Stimulated activated CD4-positive, alpha-beta T cell treated with anti-CD3 and anti-CD28 coated beads, Interleukin-12 subunit alpha, Interleukin-12 subunit beta, amount 100 ng/mL, for 48 hours (primary cell): ENCODE measurements at places on chromosomes 4 and X.

- no peak for DNase-seq
Observed at GRCh38 chr4:16155528-16156169, 70.6 kb downstream of the TAPT1 start.

- no peak for DNase-seq
Observed at GRCh38 chrX:39603230-39603629, 494.5 kb downstream of the BCOR start.

DNA sequence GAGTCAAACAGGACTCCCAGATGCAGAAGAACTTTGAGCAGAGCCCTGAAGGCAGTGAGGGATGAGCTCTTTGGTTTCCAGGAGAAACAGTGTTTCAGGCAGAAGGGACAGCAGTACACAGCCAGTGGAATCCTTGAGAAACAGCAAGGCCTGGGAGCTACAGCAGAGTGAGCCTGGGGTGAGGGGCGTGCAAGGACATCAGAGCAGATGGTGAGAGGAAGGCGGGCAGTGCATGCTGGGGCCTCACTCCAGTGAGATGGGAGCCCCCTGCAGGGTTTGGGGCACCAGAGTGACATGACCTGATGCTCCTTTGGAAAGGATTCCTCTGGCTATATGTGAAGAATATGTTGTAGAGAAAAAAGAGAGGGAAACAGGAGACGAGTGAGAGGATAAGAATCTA lies 98.1 kb upstream of the EGFL6 start:
- DNase-seq = no peak

DNA sequence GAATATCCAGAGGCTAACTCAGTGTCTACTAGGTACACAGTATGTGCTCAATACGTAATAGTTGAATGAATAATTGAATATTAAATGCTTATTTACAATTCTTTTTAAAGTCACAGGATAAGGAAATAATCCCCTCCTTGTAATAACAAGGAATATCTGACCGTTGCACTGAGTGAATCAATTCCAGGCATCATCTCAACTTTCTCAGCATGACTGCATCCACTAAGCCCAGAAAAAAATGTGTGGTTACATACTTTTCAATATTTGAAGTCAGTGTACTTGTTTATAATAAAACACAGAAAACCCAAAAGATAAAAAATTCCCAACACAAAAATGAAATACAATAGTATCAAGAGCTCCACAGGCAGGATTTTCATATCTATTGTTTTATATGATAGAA lies 105.4 kb downstream of the TMEM144 start:
- no peak for DNase-seq

DNA sequence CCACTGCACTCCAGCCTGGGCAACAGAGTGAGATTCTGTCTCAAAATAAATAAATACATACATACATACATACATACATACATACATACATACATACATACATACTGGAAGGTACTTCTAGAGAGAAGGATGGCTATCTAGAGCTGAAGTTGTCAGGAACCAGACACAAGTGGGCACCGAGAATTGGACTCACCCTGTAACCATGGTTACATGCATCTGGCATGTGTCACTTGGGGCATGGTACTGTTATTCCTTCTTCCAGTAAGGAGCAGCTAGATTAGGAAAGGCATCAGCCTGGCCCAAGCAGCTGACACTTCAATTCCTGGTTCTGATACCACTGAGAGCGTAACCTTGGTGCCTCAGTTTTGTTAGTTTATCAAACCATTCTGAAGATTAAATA lies 127.1 kb downstream of the SH3KBP1 start:
- DNase-seq = no peak

DNA sequence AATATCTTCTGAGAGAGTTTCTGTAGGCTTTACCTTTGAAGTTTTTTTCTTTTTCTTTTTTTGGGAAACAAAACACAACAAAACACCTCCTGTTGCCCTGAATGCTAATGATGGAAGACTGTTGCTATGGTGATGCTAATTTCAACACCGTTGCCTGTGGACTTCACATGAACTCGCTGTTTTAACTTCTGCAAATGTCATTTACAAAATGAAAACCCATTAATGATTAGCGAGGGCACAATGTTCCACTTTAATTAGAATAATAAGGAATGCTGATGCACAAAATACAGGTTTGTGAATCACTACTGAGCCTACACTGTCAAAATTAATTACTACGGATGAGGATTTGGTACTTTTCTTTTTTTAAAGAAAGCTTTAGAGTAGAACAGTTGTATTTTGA lies 227.1 kb upstream of the FTHL17 start:
- DNase-seq = no peak

DNA sequence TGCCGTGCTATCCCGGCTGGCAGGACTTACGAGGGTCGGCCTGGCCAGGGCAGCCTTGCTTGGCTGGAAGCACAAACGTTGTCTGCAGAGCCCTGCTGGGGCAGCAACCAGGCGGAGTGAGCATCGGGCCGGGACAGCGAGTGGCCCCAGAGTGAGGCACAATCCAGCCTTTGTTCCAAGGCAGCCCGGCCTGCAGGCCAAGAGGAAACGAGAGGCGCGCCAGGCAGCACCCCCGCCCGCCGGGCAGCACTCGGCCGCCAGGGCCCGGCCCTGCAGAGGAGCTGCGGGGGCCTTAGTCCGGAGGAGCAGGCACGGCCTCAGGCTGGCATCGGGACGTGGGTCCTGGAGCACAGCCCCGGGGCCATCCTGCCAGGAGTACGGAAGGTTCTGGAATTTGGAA lies 24.1 kb downstream of the FGFRL1 start:
- DNase-seq = no peak

DNA sequence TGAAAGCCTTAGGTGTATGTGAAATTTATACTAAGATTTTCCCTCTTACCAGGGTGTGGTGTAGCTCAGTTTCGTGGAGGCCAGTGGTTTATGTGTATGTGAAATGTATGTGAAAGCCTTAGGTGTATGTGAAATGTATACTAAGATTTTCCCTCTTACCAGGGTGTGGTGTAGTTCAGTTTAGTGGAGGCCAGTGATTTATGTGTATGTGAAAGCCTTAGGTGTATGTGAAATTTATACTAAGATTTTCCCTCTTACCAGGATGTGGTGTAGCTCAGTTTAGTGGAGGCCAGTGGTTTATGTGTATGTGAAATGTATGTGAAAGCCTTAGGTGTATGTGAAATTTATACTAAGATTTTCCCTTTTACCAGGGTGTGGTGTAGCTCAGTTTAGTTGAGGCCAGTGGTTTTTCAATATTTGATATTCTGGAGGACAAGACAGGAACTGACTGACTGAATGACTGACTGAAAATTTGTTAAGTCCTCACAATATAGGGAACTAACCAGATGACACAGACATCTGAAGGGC lies 143.7 kb downstream of the NEXMIF start:
- DNase-seq = no peak

DNA sequence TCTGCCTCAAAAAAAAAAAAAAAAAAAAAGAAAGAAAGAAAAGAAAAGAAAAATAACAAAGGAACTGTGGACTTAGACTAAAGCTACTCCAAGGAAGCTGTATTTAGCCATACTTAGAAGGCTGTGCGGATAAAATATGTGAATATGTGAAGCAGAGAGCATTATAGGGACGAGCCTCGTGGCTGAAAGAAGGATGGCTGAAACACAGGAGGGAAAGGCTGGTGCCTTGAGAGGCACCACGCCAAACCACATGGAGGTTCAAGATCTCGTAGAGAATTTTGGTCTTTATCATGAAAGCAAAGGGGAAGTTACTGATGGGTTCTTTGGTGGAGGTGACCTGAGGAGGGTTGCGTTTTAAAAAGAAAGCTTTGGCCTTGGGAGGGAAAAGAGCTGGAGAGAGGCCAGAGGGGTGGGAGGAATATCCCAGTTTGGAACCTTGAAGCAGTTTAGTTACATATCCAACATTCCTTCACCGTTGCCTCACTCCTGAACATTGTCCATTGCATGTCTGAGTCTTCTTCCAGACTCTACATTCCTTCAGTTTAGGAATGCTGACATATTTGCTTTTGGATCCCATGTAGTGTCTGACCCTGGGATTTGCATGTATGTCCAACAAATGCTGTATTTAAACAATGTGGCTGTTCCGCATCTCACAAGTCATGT lies 82.5 kb downstream of the CPE start:
- no peak for DNase-seq

- DNase-seq = no peak
Observed at GRCh38 chrX:151977009-151977408, 2.5 kb upstream of the GABRE start.

- DNase-seq = no peak
Observed at GRCh38 chrX:134880866-134881265, 109.9 kb upstream of the SMIM10 start.

GRCh38 chr4:163317110-163317509 lies 15.3 kb downstream of the NPY1R start:
- no peak for DNase-seq

GRCh38 chr4:140736669-140737343 lies 19.4 kb downstream of the TBC1D9 start:
- DNase-seq = no peak

DNA sequence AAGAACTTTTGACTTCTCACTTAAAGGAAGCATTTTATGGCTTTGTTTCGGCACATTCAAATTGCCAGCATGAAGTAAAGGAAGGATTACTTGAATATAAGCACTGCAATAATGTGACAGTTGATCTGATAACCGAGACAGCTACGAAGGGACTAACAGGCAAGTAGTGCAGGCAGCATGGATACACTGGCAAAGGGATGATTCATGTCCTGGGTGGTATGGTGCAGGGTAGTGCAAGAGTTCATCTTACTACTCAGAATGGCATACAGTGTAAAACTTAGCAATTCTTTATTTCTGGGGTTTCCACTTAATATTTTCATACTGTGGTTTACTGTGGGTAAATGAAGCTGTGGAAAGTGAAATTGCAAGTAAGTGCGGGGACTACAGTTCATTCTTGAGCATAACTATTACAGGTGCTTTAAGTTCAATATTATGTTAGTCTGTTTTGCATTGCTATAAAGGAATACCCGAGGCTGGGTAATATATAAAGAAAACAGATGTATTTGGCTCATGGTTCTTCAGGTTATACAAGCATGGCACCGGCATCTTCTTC lies 611.8 kb downstream of the SPOCK3 start:
- DNase-seq = no peak

DNA sequence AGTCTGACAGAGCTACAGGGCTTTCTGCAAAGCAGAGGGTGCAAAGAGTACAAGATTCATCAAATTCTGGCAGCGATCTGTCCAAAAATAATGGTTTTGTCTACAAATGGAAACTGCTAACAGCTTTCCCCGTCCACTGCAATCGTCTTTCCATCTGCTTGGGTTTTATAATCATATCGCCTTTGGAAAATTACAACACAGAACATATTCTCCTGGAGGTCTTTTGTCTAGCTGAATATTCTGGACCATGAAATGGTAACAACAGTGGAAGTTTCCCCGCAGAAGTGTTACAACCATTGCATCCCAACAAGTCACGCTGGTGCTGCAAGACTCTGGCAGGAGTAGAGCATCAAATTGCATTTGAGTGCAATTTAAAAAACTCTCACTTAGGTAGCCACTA lies 101.2 kb upstream of the BOD1L1 start:
- no peak for DNase-seq

DNA sequence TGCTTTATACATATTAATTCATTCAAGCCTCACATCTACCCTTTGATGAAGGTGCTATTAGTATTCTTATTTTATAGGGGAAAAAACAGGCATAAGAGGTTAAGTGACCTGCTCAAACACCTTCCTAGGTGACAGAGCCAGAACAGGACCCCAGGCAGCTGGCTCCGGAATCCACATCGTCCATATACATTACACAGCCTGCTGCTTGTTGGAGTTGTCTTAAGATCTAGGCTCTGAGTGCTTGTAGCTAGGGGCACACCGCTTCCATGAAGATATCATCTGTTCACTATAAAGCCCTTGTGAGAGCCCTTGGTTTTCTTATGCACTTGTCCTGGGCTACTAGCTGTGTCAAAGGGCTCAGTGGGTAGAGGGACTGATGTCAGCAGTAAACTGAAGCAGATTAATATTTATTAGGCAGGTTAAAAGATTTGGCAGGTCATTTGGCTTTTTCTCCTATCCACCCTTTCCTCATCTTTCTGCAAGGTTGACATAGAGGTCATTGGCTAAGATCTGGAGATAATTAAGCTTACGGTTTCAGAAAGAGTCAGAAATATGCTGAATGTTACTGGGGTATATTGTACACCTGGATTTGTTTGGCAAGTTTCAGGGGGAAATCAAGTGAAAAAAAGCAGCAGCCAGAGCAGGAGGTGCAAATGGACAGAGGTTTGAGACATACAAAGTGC lies 195.4 kb downstream of the SOWAHB start:
- DNase-seq = no peak

GRCh38 chr4:45477311-45477733 lies 646.5 kb downstream of the GABRG1 start:
- DNase-seq = no peak

DNA sequence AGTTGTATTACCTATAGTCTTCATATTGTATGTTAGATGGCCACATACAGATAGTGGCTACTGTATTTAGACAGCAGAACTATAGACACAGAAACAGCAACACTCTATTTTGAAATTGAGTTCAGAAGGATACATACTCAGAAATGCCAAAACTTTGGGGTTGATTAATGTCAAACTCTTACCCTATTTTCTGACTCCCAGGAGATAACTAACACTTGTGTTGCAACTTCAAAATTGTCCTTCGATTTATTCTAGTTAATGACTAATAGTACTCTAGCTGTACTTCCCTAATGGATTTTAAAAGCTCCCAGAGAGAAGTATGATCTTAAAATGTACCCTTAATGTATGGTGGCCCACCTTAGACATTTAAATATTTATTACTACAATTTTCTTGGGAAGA lies 229.9 kb upstream of the UGT8 start:
- no peak for DNase-seq

DNA sequence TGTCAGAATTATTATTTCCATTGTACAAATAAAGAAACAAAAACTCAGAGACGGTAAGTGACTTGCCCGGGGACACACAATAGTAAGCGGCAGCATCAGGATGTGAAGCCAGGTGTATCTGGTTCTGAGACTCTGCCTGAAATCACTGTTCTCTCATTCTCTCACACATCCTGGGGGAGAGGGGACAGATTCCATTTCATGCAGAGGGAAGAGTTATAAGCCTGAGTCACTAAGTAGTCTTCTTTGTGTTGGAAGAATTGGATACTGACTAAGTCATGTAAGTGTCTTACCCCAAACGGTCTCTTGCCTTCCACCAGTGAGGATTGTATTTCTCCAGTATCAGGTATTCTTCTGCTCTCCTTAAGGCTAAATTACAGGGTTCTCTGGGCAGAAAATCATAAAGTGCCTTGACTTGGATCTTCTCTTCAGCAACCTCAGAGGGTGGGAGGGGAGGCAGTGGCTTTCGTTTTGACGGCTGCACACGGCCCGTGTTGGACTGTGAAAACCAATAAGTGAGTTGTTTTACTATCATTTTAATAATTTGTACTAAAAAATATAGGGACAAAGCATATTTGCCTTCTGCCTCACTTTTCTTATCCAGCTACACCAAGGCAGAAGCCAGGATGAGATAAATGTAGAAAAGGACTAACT lies 21.9 kb downstream of the TXK start:
- no peak for DNase-seq

DNA sequence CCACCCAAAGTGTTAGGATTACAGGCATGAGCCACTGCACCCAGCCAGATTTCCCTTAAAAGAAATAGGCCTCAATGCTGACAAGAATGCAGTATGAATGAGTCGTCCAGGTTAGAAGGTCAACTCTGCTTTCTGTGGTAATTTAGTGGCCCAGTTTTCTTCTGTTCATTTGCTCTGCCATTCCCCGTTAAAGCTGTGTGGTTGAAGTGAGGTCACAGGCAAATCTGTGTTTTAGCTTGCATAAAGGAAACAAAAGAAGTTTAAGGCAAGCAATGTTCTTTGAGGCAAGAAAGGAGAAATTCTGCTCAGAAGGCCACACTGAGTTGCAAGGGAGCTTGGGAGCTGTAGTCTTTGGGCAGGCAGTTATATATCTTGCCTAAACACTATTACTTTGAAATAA lies 176.8 kb downstream of the LARP7 start:
- DNase-seq = no peak

- no peak for DNase-seq
Observed at GRCh38 chr4:118877797-118878196, 10.9 kb upstream of the SYNPO2 start.
